ENCODE measurements at places on chromosomes 16 and 17.

DNA sequence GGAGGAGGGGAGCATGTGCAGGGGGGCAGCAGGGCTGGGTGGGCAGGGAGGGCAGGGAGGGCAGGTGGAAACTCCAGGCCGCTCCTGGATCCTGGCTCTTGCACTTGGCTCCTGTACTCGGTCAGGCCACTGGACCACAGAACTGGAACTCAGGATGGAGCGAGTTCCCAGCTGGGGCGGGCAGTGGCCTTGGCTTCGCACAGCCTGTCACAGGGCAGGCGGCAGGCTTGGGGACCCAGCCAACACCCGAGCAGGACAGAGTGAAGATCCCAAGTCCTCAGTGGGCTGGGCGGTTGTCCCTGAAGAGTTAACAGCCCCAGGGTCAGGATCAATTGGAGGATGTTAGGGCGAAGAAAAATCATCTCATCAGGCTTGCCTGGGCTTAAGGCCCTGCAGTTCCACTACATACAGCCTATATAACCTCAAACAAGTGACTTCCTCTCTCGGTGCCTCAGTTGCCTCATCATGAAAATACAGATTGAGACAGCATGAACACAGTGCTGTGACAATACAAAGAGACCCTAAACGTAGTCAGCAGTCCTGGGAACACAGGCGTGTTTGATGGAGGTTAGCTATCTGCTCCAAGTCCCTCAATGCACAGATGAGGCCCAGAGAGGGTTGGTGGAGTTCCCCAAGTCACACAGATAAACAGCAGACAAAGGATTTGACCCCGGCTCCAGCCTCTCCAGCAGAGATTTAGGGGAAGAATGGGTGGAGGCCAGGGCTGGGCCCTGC lies 21.9 kb downstream of the ZNF423 start:
- DNase-seq: no peak

- DNase-seq: no peak
Measured at GRCh38 chr17:78838574-78839005, 2.0 kb downstream of the USP36 start.

- no peak for DNase-seq
Measured at GRCh38 chr16:30397776-30398660, 2.8 kb downstream of the ZNF48 start.

- peak; percentile 86 for DNase-seq
Measured at GRCh38 chr17:42980274-42980765, at the start of gene RUNDC1. RUNDC1 (plus strand) TSS chr17:42980565; CDS start chr17:42980577, 12 bp downstream.

DNA sequence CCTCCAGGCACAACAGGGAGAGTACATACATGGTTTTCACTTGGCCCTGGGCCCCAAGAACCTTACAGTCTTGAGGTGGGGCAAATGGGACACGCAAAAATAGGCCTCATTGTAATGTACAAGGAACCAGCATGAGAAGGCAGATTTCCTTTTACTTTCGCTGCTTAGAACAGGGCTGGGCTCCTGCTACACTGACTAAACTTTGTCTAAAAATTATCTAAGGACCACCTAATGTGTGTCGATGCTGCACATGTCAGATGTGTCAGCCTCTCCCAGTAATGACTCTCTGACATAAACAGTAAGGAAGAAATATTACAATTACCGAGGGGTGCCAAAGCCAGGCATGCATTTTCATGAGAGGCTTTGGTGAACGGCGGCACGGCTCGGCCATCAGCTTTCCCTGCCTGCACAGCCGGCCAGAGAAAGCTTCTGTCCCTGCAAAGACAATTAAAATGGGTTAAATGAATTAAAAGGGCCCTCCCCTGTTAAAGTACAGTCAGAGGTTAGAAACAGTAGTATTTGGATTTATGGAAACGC lies 224.2 kb upstream of the IRX3 start:
- DNase-seq: no peak
